T-helper 17 cell (primary cell): ENCODE measurements at places on chromosomes 11 and 22.
A peak's percentile ranks its signal among the peaks of the same experiment; 100 is the strongest.

DNA sequence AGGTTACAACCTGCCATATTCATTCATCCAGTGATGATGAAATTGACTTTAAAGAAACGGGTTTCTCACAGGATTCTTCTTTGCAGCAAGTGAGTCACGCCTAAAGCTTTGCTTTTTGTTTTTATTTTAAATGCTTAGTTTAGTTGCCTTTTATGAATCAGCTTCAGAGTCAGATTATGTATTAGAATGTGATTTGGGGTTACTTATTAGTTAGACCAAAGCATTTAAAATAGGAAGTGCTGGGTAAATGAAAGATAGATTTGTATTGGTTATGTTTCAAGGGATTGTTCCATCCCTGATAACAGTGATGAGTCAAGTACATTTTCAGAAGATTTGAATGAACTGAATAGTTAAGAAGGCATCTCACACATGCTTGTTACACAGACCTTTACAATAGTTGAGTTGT is 101.3 kb upstream of the GAL start:
- no peak for DNase-seq

GRCh38 chr11:122732342-122733315 is 77.1 kb downstream of the UBASH3B start:
- no peak for DNase-seq

- no peak for DNase-seq
Measured at GRCh38 chr11:27233654-27234042, 129.4 kb downstream of the CCDC34 start.

DNA sequence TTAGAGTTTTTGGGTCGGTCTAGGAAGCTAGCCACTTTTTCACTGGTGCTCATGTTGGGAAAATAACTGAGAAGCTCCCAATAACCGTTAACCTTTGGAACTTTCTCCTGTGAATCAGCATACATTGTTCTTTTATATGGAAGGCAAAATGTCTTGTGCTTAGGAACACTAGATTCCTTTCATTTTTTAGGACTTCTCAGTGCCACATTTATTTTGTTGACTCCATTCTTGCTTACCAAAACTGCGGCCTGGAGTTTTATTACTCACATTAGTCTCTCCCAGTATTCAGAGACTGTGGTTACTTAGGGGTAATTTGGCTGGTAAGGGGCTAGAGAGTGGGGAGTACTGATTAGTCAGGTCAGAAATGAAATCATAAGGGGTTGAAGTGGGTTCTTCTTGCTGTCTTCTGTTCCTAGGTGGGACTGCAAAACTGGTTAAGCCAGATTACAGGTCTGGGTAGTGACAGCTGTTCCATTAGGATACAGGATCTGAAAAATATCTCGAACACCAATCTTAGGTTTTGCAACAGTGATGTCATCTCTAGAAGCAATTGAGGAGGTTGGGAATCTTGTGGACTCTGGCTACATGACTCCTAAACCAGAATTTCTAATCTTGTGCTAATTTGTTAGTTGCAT is 631.4 kb upstream of the LUZP2 start:
- no peak for DNase-seq

GRCh38 chr11:118699506-118700220 is 20.2 kb upstream of the TREH start:
- DNase-seq: peak; percentile 49

DNA sequence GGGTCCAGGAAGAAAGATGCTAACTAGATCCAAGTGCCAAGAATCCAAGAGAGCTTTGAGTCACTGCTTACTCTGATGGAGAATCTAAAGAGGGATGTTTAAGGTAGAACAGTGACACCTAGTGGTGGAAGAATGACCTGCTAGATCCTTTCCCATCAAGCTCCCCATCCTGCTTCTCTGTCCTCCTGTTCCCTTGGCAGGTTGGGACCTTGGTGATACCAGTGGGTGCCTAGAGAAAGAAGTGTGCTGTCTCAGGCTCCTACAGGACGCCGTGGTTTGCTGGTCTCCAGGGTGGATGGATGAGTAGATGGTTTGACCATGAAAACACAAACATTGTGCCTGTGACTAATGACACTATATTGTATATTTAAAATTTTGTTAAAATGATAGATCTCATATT is 383.7 kb downstream of the TMEM135 start:
- no peak for DNase-seq

DNA sequence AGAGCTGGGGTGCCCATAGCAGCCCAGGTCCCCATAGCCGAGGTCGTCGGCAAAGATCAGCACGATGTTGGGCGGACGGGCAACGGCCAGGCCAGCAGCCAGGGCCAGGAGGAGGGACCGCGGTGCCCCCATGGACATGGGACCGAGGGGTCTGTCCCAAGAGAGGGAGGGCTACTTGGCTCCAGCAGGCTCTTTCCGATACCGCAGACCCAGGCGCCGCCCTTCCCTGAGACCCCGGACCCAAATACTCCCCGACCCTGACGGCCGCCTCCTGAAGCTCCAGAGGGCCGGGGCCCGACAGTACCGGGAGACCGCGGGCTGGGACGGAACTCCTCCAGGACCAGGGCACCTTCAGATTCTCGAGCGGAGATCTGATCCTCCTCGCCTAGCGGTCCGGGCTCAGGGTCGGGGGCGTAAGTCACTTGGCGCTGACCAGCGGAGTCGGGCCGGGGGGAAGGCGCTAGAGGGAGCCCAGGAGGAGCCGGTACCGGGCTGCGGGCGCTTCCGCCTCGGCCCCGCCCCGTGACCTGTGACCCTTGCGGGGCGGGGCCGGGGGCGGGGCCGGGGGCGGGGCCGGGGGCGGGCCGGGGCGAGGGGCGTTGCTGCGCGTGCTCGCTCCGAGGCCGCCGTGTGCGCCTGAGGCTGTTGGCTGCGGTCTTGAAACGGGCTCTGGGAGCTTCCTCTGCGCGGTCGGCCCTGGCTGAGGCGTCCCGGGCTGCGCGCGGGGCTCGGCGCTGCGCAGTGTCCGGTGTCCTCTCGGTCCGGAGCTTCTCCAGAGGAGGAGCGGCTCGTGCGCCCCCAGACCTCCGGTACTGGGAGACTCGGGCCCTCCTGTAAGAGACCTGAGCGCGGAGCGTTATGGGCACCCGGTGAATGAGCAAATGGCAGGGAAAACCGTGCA is at the start of gene ARSA:
TSS of gene ARSA (minus strand) at position 511 of the 901 bp plus-strand sequence. CDS start at position 138, 373 bp downstream.
- peak; percentile 76 for DNase-seq

DNA sequence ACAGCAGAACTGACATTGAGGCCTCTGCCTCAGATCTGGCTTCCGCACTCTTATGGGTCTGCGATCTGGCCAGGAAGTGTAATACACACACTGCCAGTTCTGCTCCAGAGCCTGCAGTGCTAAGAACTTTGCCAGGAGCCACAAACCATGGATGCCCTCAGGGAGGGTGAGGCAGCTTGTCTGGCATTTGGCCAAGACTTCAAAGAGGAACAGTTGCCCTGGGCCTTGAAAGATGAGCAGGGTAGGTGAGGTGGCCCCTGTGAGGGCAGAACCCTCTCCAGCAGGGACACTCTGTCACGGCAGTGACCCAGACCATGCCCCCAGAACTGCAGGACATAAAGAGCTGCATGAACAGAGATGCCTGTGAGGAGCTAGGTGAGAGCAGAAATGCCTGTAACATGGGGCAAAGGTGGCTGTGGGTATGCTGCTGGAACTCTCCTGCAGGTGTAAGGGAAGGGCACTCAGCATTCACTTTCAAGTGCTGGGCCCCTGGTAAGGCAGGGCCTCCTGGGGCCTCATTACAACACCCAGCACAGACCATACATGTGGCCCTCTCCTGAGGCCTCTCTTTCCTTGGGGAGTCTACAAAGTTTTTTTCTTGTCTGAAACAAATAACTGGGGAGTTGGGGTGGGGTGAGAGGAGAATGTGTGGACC is 47.3 kb downstream of the NEU3 start:
- no peak for DNase-seq

- DNase-seq: no peak
Measured at GRCh38 chr11:86889001-86889341, 66.2 kb downstream of the FZD4 start.

- DNase-seq: no peak
Measured at GRCh38 chr11:47408598-47409439, 429 bp downstream of the SLC39A13 start.

DNA sequence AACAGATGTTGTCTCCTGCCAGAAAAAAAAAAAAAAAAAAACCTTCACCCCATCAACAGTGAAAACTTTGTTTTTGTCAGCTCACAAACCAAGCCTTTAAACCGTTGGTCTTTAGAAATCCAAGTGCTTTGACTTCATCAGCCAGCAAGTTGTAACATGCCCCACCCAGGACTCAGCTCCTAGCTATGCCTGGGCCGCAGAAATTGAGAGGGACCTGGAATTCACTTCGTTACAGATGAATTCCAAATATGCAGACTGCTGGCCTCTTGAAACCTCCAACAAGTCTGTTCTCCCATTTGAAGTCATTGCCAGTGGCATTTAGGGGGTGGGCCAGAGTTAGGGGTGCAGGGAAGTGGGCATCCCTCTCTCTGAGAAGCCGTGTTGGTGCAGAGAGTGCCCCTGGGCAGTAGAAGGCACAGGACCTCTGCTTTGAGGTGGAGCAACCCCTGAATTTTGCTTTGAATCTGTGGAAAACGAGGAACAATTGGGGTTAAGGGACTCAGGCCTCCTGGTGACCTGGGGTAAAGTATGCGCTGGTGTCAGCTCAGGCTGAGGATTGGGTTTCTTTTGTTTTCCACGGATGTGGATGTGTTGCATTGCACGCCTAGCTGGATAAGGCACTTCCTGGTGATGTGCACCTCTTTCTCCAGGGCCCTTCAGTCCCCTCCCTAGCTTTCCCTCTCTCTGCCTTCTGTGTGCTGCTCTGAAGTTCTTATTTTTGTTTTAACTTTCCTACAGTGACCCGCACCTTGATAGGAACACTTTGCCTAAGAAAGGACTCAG is 109.5 kb downstream of the DBX1 start:
- DNase-seq: no peak

DNA sequence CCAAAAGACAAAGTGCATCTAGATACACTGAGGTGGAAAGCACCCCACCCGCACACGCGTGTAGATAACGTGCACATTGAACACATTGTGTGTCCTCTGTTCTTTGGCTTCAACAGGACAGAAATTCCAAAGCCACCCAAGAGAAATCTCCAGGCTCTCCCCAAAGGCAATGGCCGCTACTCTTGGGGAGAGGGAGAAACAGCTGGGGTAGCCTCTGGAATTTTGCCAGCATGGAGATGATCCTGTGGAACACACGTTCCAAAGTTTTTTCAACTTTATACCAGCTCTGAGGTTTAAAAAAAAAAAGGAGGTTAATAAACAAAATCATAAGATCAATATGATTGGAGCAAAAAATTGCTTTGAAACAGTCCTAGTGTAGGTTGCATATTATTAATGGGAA is 63.0 kb upstream of the CD82 start:
- no peak for DNase-seq

DNA sequence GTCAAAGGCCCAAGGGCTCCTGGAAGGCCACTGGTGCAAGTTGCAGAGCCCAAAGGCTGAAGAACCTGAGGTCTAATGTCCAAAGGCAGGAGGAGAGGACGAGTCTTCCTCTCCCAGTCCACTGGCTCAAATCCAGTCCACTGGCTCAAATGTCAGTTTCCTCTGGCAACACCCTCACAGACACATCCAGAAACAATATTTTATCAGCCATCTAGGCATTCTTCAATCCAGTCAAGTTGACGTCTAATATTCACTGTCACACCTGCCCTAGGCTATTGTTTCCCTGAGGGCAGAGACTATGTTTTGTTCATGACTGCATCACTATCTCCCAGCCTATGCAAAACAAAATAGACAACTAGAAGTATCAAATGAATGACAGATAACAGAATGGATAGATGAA is 148.1 kb downstream of the SPON1 start:
- DNase-seq: no peak

GRCh38 chr11:134342572-134343340 is 11.0 kb downstream of the GLB1L2 start:
- no peak for DNase-seq

DNA sequence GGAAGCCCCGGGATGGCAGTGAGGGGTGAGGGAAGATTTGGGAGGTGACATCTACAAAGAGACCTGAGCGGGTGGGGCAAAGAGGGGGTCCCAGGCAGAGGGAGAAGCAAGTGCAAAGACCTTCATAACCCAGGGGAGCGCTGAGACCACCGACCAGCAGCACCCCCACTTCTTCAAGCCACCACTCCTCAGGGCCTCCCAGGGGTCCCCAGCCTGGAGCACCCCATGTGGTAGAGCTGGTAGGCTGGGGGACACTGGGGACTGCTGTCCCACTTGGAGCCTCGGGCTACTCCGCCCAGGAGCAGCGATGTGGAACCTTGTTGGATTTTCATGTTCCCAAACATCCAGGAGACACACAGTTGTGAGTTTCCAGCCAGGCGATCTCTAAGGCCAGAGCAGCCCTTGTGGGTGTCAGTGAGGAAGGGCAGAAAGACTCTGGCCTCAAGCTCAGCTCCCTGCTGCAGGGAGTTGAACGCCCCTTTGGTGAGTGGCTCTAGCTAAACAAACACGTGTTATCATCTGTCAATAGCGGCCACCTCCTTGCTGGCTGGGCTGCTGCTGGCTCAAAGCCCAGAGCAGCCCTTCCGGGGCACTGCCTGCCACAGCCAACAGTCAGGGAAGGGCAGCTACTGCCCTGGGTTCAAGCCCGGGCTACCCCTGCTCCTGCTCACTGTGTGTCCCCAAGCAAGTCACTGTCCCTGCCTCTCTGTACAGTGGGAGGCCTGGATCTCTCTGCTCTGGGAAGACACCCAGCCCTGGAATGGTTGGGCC is 25.7 kb upstream of the CHKA start:
- DNase-seq: no peak
